ENCODE measurements at places on chromosomes 5 and 9. TPM values are rescaled to one million over a fixed set of nuclear protein-coding genes. Genes with fewer than 3 reads are reported as not detected.

The SLC34A1 gene
- total RNA-seq, result not detected

The GFI1B gene
- total RNA-seq, result not detected

The MARCOL gene
- not detected for total RNA-seq

The FBP1 gene
- 7.5 TPM for total RNA-seq

The STKLD1 gene
- total RNA-seq, result 0.41 TPM

The SLC6A19 gene
- 0.07 TPM for total RNA-seq

Data from H7 (cell line).